ENCODE measurements at places on chromosomes 3 and 15.

DNA sequence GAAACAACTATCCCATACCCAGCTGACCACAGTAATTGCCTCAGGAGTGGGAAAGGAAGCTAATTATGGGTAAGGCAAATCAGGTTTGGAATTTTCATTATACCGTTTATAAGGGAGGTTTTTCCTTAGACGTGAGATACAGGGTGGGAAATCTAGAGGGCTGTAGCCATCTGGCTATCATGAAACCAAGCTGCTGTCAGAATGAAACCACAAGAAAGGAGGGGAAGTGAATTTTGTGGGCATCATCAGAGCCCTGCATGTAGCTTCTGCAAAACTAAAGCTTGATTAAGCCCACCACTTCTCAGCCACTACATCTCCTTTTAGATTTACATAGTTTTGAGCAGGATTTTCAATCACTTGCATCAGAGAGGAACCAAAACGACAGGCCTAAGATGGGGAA lies 893.5 kb downstream of the TUSC7 start:
- no peak for DNase-seq

DNA sequence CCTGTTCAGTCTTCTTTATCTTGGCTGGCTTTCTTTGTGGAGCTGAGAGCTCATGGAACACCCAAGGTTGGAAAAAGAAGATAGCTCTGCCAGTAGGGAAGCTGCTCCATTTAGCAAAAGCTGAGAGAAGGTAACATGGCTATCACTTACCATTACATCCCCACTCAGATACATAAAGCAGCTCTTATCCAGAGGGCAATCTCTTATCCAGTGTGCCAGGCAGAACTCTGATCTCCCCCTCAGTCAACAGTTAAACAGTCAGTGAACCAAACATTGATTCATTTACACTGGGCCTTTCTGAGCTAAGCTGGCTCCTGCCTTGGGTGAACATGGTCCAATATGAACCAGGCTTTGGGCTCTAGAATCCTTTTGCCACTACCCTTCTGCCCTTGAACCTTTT lies 624.2 kb downstream of the NTRK3 start:
- DNase-seq: no peak

DNA sequence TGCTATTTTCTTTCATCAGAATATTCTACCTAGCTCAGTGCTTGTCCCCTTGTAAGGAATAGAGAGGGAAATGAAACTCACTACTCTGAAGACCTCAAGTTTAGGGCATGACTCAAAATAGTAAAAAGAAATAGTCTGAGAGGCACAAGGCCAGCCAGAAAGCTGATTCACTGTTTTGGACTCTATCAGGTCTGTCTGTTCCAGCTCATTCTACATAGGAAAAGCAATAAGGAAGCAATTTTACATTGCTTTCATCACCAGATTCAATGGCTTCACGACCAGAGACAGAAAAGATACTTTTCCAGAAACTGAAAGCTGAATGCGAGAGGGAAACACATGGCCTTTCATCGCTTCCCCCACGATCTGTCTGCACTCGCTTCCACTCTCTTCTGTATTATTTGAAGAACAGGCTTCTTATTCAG lies 276.0 kb downstream of the GBE1 start:
- DNase-seq: no peak

- no peak for DNase-seq
Observed at GRCh38 chr3:186185194-186185787, 76.4 kb upstream of the ETV5 start.

- DNase-seq: no peak
Observed at GRCh38 chr15:76439542-76439941, 103.0 kb downstream of the ISL2 start.

DNA sequence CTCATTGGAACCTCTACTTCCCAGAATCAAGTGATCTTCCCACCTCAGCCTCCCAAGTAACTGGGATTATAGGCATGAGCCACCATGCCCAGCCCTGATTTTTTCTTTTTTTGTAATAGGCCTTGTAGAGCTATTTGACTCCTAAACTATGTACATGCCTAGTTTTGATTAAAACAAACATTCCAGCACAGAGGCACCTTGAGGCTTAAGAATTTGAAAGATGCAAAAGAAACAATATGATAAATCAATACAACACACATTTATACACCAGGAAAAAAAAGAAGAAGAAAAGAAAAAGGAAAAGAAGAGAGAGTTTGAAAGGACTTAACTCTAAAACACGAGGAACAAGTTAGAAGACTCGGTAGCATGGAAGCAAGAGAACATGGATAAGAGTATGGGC lies 13.9 kb upstream of the FRMD5 start:
- no peak for DNase-seq

DNA sequence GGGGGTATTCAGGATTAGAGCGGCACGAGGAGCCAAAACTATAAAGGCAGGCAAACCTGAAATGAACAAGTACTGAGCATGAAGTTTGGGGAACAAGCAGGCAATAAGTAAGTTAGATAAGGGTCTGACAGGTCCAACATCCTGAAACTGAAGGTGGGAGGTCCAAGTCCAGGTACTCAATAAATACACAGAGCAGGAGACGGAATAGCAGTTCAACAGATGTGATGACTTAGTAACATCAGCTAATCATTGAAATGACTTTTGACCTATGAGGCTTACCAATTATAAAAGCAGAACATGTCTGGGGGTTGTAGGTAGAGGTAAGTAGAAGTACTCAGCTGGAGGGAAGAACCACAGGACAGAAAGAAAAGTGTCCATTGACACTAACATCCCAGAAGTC lies 132.8 kb upstream of the PDZRN3 start:
- no peak for DNase-seq

- no peak for DNase-seq
Observed at GRCh38 chr3:134104031-134104430, 74.3 kb upstream of the SLCO2A1 start.

GRCh38 chr3:52070724-52071621 lies 14.6 kb upstream of the DUSP7 start:
- no peak for DNase-seq

DNA sequence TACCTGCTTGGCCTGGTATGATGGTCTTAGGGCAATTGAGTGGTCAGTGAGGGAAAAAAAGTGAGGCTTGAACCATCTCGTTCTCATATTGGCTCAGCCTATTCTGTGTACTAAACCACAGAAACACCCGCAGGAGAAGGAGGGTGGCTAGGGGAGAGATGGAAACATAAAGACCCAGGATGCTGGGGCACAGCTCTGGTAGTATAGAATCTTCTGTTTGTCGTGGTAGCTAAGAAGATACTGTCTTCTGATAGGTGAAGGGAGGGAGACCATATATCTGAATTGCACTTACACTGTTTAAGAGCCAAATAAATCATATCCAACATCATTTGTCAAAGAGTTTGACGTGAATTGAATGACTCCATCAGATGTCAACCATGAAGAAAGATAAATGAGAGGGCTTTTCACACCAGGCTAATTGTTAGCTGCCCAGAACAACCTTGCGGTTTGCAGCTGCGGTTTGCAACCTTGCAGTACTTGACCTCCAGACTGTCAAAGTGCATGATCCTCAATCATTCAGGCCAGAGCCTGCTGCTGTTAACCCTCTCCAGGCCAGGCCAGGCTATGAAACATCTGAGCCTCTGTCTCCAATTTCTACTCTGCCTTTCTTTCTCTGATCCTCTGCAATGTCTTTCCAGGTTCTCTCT lies 40.9 kb upstream of the PIK3R4 start:
- no peak for DNase-seq

- no peak for DNase-seq
Observed at GRCh38 chr3:114442246-114442645, 148.4 kb downstream of the TIGIT start.

GRCh38 chr3:148680289-148680688 lies 17.4 kb upstream of the AGTR1 start:
- no peak for DNase-seq

DNA sequence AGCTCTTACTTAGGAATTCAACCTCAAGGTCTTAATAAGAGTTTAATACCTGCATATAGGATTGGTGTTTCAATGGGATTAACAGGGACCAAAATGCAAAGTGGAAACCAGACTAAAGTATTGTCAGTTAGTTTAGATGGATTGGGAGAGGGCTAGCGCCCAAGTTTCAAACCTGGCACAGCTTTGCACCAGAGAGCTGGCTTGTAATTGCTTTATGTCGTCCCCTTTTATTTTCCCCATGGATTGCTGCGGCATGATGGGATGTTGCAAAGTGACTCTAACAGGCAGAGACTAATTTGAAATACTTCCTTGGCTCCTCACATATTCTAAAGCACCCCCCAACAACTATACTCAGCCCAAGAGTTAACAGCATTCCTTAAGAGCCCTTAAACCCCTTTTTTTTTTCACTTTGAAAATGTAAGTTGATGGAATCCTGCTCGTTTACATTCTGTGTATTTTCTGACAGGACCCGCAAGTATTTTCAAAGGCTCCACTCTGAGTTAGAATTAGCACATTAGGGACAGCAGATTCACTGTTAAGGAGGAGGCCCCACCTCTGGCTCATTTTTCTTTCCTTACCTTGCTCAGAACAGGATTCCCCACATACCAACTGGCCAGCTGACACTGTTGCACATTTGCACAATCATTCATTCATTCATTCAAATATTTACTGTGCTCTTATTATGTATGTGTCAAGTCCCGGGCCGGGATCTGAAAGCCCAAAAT lies 214.2 kb downstream of the ERC2 start:
- no peak for DNase-seq

GRCh38 chr15:98959640-98960007 lies 48.0 kb downstream of the PGPEP1L start:
- DNase-seq: no peak

- DNase-seq: no peak
Observed at GRCh38 chr15:62147551-62147950, 17.5 kb downstream of the C2CD4B start.

DNA sequence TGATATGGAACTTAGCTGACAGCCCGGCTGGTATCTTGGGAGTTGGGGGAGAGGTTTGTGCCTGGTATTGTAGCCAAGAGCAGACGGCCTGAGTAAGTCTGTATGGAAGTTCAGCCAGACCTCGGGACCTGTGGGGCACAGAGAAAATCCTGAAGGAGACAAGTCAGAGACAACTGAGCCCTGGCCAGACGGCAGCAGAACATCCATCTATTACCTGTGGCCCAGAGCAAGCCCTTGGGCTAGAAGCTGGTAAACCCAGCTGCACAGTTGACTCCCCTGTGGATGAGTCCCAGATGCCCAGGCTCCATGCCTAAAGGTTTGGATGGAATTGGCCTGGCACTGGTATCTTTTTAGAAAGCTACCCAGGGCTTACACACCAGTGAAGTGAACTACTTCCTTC lies 70.4 kb upstream of the DLG1 start:
- DNase-seq: no peak

- no peak for DNase-seq
Observed at GRCh38 chr3:190307164-190307545, 15.1 kb downstream of the CLDN1 start.

DNA sequence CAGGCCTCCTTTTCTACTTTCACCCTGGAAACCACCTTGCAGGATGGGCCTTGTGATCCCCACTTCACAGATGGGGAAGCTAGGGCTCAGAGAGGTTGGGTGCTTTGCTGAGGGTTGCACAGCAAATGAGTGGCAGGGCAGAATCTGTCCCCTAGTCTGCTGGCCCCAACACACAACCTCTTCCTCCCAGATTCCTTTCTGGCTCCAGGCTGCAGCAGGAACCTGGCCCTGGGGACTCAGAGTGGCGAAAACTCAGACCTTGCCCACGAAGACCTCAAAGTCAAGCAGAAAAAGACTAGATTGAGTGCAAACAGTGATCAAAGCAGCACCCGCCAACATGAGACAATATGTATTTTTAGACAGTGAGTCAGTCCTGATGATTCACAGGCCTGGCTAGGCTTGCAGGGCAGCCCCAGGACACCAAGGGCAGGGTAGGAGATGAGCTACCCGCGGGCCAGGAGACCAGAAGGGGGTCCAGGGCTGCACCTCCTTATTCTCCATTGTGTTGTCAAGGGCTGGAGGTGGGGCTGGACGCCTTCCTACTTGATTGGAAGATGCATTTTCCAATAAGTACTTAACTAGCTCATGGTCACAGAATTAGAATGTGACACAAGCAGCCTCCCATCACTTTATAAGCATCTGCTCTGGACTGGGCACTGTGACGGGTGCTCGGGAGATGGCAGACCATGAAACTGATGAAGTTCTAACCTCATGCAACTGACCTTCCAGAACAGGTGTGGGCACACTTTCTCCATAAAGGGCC lies 23.9 kb downstream of the GOLGA6L2 start:
- no peak for DNase-seq

- DNase-seq: no peak
Observed at GRCh38 chr3:124648551-124648950, 81.7 kb upstream of the UMPS start.

- no peak for DNase-seq
Observed at GRCh38 chr3:71050538-71051258, 532.8 kb downstream of the FOXP1 start.

DNA sequence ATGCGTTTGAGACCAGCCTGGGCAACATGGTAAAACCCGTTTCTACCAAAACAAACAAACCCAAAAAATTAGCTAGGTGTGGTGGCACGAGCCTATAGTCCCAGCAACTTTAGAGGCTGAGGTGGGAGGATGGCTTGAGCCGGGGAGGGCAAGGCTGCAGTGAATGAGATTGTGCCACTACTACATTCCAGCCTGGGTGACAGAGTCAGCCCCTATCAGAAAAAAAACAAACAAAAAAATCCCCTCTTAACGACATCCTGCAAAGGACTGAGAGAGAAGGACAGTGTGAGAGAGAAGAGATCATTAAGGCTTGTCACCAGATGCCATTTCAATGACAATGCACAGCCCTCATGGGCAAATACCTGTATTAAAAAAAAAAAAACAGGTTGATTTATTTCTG lies 266.7 kb upstream of the ATP10A start:
- no peak for DNase-seq

- DNase-seq: no peak
Observed at GRCh38 chr15:94234300-94234699, 2.9 kb downstream of the MCTP2 start.

DNA sequence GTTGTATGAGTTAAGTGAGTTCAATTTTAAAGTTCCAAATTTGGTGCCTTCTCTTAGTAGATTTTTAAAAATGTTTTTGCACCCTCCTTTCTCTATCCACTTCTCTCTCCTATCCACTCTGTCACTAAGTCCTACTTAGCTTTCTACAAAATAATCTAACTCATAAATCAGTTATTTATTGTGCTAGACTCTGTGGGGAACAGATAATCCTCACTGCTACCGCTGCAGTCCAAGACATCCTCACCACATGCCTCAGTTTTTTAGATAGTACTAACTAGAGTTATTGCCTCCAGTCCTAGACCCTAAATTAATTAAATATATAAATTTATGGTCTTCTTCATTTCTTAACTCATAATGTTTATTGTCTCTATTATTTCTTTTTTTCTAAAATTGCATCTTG lies 576.3 kb downstream of the GRM7 start:
- DNase-seq: no peak

DNA sequence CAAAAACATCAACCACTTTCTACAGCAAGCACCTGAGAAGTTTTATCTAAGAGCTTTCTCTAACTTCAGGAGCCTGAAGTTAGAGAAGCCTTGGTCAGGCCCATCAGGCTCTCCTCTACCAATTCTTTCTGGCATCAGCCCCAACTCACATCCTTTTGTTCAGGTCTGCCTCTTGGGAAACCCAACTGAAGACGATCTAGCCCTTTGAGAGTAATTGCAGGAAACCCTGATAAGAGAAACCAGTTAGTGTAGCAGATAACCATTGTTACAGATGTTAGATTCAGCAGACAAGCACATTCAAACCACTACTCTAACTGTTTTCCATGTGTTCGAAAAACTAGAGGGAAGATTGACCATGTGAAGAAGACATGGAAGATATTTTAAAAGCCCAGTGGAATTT lies 27.0 kb upstream of the DYNC1LI1 start:
- DNase-seq: no peak

GRCh38 chr3:124115279-124115678 lies 123.4 kb upstream of the ROPN1 start:
- no peak for DNase-seq

- no peak for DNase-seq
Observed at GRCh38 chr15:89978914-89979313, 22.2 kb upstream of the ZNF710 start.

- DNase-seq: no peak
Observed at GRCh38 chr15:52518487-52519371, 10.0 kb downstream of the MYO5A start.
